ENCODE measurements at places on chromosomes 1 and 21.

DNA sequence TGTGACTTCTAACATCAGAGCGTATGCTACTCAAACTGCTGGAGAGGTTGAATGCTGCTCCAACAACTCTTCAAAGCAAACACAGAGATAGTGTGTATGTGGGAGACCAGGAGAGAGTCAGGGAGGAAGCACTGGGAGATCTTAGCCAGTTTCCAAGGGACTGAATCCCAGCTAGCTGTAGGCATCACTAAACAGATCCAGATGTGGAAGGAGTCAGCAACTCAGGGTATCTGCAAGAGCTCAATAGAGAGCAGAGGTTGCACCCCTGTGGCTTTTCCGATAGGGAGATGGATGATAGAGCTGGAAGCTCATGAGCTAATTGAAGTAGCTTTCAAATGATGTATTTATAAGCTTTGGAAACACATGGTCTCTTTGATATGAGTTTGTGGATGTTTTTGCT is 168.9 kb upstream of the HOOK1 start:
- no peak for DNase-seq

DNA sequence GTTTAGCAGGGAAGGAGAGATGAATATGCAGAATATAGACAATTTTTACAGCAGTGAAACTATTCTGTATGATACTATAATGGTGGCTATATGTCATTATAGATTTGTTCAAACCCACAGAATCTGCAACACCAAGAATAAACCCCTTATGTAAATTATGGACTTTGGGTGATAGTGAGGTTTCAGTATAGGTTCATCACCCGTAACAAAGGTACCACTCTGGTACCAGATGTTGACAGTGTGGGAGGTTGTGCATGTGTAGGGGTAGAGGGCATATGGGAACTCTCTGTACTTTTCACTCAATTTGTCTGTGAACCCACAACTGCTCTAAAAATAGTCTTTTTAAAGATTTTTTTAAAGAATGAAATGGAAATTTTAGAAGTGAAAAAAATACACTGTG is 29.9 kb upstream of the PRDX6 start:
- DNase-seq, result no peak

DNA sequence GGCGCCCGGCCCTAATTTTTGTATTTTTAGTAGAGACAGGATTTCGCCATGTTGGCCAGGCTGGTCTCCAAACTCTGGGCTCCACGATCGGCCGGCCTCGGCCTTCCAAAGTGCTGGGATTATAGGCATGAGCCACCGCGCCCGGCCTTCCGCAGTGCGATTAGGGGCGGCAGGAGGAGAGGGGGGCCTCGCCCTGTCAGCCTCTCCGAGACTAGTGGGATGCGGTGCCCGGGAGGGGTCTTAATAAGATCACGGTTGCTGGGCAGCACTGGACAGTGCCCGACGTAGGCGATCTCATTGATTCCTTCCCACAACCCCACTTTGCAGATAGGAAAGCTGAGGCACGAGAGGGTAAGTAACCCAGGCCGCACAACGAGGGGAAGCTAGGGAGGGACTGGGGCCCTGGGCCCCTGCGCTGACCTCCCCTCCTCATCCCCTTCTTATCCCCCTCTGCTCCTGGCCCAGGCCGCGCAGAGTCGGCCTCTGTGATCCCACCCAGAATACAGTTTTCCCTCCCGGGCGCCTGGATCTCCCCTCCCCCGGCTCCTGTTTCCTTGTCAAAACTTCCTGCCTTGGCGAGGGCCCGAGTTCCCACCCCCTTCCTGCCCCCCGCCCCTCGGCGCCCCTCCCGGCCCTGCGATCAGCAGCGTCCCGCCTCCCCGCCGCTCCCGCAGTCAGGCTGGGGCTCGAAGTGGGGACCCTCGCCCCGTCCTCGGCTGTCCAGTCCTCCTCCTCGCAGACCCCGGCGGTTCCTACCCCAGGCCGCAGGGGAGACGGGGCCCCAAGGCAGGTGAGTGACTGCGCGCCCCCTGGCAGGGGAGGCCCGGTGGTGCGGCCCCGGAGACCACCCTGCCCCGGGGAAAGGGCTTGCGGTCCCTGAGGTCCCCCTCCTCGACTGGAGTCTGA is at the start of gene PEAR1:
TSS of gene PEAR1 (plus strand) at position 671 of the 906 bp plus-strand sequence. CDS start 10,209 bp downstream, outside the sequence.
- DNase-seq, result no peak

GRCh38 chr1:158008630-158009029 is 15.2 kb downstream of the KIRREL1 start:
- no peak for DNase-seq

- DNase-seq, result no peak
These were observed 3.4 kb downstream of the TAL1 start for GRCh38 chr1:47228644-47229030.
